Endothelial cell of umbilical vein (primary cell): ENCODE measurements at places on chromosomes 3 and 15. TPM values are rescaled to one million over a fixed set of nuclear protein-coding genes. Genes with fewer than 3 reads are reported as not detected.

SIDT1 gene
- total RNA-seq, result not detected in 2 replicates

TF gene
- 0.21 and 0.69 TPM in 2 replicates for total RNA-seq

DNA sequence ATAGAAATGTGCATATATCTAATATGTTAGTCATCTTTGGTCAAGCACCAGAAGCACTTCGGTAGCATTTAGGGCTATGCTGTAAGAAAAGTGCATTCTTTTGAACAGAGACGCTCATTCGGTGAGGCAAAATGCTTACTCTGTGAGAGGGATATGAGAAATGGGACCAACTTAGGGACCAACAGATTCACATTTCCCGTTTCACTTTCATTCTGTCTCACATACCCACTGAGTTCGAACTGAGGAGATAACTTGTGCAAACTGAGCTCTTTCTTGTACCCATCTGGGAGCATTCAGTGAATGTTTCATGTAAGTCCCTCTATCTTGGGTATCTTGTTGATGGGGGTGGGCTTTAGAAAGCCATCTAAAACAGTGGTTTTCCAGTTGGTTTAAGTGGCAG lies 135.3 kb downstream of the FEZF2 start:
- no peak for DNase-seq

- DNase-seq, result no peak
Observed at GRCh38 chr3:42702982-42703694, 540 bp upstream of the HHATL start.

GRCh38 chr15:60784483-60785254 lies 305.7 kb upstream of the ICE2 start:
- no peak for DNase-seq

- DNase-seq, result no peak
Observed at GRCh38 chr3:178754852-178755510, 218.7 kb downstream of the KCNMB2 start.

DNA sequence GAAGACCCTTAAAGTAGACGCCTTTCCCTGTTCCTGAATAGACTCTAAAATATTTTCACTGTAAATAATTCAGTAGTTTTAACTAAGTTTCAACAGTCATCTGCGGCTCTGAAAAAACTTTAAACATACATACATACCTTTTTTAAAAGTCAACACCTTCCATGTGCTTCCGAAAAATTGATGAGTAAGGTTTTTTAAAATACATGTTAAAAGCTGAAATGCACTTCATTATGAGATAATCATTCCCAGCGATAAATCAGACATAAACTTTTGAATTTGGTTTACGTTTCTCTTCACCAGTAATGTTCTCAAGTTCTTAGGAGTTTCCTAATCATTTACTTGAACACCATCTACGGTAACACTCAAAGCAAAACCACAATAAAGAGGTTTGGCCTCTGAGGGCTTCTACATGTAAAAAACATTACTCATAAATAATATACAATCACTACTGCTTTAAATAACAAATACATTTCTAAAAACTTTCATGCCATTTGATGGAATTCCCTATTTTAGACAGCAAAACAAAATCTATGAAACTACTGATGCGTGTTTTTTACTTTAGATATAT lies 403.5 kb downstream of the SHQ1 start:
- DNase-seq, result no peak

- no peak for DNase-seq
Observed at GRCh38 chr3:23900744-23901143, 16.0 kb downstream of the NKIRAS1 start.

DNA sequence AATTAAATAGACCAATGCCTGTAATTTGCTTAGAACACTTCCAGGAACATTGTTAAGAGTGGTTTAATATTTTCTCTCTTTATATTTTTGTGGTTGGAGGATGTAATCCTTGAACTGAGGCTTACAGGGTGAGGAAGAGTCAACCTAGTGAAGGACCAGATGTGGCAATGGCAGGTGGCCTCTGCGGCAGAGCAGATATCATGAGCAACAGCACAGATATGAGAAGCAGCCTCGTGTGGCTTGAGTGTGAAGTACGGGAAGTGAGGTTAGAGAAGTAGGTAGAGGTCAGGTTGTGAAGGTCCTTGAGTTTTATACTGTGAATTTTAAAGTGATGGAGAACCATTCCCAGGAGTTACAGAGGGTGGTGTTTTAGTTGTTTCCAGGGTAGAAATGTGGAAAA lies 417.6 kb upstream of the SUCLG2 start:
- DNase-seq, result no peak

DNA sequence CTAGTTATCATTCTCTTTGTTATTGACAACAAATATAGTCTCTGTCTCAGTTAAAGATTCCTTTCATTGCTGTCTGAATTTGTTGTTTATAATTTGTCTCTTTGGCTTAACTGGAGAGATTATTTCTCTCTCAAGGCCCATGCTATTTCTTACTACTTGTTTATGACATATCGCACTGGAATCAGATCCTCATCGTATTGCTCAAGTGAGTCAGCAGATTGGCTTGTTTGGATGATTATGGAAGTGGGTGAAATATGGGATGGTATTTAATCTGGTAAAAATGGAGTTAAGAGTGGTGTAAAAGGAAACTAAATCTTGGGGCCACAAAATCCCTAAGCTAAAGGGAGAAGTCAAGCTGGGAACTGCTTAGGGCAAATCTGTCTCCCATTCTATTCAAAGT lies 613.1 kb downstream of the SI start:
- no peak for DNase-seq
